ENCODE measurements at places on chromosomes 2 and 18. TPM values are rescaled to one million over a fixed set of nuclear protein-coding genes. Genes with fewer than 3 reads are reported as not detected.

OR6B3 gene
- total RNA-seq: not detected

CCDC138 gene
- total RNA-seq: 41.3 TPM

IL1RL1 gene
- total RNA-seq: not detected

TRIM43 gene
- not detected for total RNA-seq

TUBA4B gene
- not detected for total RNA-seq

Data from parietal lobe (tissue), 2 donors.